Effector memory CD4-positive, alpha-beta T cell (primary cell): ENCODE measurements at places on chromosomes 11 and 22.

DNA sequence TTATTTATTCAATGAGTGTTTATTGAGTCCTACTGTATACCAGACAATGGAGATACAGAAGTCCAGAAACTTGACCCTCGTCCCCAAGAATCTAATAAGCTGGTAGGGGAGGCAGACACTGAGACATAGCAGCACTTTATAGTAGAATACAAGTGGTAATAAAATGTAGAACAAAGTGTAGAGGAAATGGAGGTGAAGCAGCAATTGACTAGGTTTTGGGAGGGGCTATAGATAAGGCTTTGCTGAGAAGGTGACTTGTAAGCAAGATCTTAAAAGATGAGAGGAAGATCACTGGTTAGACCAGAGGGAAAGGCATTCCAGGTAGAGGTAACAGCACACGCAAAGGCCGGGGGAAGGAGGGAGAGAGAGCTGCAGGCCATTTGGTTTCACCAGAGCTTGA is 57.3 kb downstream of the ZBTB16 start:
- DNase-seq, result no peak

DNA sequence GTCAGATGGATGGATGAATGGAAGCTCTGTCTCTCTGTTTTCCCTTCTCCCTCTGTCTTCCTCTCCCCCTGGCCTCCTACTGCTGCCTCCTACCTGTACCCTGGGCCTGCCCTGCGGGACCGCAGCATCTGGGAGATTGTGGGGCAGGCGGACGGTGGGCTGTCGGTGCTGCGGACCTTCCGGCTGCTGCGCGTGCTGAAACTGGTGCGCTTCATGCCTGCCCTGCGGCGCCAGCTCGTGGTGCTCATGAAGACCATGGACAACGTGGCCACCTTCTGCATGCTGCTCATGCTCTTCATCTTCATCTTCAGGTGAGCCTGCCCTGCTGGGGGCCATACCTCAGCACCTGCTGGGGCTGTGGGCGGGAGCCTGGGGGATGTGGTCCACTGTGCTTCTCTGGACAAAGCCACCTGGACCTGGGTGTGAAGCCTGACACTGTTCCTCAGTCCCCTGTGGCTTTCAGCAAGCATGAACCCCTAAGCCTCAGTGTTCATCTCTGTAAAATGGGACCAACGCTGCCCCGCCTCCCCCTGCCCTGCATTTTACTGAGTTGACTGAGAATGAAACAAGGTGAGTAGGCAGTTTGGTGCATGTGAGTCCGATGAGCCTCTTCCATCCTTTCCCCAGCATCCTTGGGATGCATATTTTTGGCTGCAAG is 88.4 kb downstream of the CACNA1I start:
- DNase-seq, result no peak

DNA sequence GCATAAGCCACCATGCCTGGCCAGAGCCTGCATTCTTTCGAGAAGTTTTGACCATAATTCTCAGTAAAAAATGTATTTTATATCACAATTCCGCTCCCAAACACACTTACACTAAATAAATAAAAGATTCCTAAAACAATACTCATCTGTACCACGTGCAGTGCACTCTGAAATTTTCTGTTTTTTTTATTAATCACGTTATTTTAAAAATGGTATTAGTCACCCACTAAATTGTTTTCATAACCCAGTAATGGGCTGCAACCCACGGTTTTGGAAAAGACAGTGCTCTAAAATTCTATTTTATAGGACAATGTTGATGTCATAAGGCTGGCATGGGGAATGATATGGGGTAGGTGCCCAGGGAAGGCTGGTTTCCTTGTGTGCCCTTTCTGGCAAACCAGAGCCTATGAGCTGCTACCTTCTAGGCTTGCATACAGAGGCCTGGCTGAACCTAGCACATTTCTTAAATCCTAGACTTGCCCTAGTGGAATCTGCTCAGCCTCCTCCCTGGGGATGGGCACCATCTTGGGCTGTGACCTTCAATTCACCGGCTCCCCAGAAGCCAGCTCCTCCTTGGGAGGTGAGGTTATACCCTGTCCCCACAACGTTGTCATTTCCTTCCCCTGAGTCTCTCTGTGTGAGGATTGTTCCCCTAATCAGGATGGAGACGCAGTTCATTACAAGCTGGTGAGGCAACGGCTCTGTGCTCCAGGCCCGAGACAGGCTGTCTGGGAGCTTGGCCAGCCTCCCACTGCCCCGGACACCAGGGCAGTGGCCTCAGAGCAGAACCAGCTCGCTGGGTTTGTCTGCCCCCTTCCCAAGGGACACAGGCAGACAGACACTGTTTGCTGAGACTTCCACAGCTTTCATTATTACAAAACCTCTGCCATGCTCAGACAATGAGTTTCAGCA is 116.5 kb upstream of the NAV2 start:
- no peak for DNase-seq

- DNase-seq, result no peak
These were observed 17.5 kb downstream of the BCL9L start for GRCh38 chr11:118908264-118908663.

DNA sequence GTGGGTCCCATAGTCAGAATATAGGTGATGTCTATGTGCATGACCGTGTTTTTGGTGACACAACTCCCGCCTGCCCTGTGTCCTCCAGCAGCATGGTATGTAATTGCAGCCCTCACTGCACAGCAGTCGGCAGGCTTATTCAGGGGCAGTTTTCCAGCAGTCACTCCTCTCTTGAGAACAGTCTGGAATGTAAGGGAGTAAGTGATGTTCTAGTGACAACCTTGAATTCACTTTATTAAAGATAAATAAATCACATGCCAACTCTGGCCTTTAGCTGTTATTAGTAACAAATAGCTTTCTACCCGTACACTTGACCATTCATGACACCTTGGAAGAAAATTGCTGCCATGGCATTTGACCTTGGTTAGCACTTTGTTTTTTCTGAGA is 27.9 kb downstream of the ZNRF3 start:
- DNase-seq, result no peak

DNA sequence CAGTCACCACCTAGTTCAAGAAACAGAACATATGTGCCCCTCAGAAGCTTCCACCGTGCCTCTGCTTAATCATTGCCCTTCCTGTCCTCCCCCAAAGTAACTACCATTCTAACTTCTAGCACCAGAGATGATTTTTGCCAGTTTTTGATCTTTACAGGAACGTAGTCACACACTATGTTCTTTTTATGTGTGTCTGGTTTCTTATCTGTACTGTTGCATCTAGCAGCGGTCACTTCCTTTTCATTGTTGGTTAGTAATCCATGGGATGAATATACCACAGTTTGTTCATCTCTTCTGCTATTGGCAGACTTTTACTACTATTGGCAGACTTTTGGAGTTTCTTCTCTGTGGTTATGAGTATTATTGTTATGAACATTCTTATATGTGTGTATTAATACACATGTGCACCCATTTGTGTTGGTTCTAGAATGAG is 34.6 kb downstream of the SPECC1L start:
- no peak for DNase-seq

- DNase-seq, result no peak
These were observed 109.7 kb upstream of the GALNT18 start for GRCh38 chr11:11731311-11732083.

GRCh38 chr11:115585361-115586024 is 81.3 kb upstream of the CADM1 start:
- DNase-seq, result no peak

DNA sequence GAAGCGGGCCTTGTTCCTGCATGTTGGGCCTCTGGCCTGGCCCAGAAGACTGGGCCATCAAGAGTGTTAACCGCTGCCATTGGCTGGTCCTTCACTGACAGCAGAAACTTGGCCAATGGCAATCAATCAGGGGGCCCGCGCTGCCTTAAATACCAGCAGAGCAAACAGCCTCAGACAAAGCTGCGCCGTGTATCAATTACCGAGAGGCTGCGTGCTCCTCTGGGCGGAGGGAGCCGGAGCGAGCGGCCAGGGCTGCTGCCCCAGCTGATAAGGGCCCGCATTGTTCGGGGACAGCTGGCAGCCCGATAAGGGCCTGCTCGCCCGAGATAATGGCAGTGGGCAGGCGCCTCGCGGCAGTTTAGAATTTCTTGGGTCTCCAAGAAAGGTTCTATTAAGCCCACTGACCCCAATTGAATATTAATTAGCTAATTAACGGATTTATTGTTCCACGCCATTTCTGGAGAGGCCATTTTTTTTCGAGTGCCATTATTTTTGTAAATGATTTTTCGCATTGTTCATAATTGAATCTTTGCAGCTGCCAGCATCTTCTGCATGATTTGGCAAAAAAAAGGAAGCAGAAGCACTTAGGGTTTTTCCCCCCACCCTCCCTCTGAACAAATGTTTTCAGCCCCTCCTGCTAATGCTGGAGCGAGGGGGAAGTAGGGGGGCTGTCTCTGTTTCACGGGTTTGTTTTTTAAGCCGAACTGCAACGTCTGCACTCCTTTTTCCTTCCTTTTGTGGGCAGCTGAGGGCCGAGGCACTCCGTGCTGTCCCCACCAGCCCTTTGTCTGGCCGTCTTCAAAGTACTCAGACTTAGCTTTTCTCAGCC is 37.6 kb upstream of the RIC3 start:
- no peak for DNase-seq

DNA sequence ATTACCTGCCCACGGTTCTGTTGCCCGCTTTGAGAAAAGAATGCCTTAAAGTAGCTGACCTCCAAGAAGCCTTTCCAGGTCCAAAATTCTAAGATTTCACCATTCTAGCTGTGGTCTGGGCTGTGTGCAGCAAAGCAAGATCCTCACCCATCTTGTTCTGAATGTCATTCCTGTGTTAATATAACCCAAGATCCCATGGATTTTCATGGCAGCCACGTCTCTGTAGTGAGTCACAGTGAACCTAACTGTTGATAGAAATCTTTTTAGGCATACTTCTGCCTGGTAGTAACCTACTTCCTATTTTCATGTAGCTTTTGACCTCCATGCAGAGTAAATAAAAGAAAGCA is 210.0 kb downstream of the NAV2 start:
- no peak for DNase-seq

DNA sequence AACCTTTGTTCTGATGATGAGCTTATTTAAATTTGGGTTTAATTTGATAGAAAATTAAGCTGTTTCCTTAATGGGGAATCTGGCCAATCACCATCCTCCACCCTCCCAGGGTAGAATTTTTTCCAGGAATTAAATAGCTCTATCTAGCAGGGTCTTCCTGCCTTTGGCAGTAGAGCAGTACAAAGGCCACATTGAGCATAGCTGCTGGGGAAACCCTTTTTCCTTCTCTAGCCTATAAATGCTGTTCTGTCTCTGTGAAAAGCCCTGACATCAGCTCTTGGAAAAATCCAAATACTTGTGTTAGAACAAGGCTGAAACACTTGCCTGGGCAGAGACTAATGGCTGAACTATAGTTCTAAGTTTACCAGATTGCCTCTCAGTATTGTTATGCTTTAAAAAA is 55.1 kb downstream of the ARHGEF12 start:
- DNase-seq, result no peak
